HT-29 (cell line): ENCODE measurements at places on chromosomes 2 and 18. TPM values are rescaled to one million over a fixed set of nuclear protein-coding genes. Genes with fewer than 3 reads are reported as not detected.

Gene GULP1
- 7.8 and 9.2 TPM in 2 replicates for total RNA-seq

Gene RAB27B
- 4.9 and 5.4 TPM in 2 replicates for total RNA-seq

Gene RGPD4
- total RNA-seq: not detected in 2 replicates

Gene STARD6
- not detected in 2 replicates for total RNA-seq

Gene DAW1
- not detected in 2 replicates for total RNA-seq

Gene COBLL1
- 11.1 and 12.4 TPM in 2 replicates for total RNA-seq

Gene PRKAG3
- not detected in 2 replicates for total RNA-seq

Gene PPP1R1C
- 0.13 TPM in 1 of 2 replicates, not detected in the other for total RNA-seq

Gene ERMN
- total RNA-seq: not detected in 2 replicates

Gene CYP26B1
- 0.05 and 0.10 TPM in 2 replicates for total RNA-seq

Gene MATN3
- 0.26 and 1.0 TPM in 2 replicates for total RNA-seq

Gene HTRA2
- total RNA-seq: 44.7 and 49.2 TPM in 2 replicates

Gene PARD6G
- total RNA-seq: 0.18 and 0.20 TPM in 2 replicates

Gene BUB1
- total RNA-seq: 36.9 and 37.5 TPM in 2 replicates

Gene CD8B2
- not detected in 2 replicates for total RNA-seq

Gene SLC11A1
- total RNA-seq: 0.33 and 0.86 TPM in 2 replicates

Gene PTMA
- 1,191 and 1,224 TPM in 2 replicates for total RNA-seq

Gene SERPINB12
- total RNA-seq: not detected in 2 replicates

Gene SOCS6
- 18.0 and 21.1 TPM in 2 replicates for total RNA-seq

Gene SLC14A1
- total RNA-seq: 5.9 and 6.2 TPM in 2 replicates

GRCh38 chr2:177474301-177474700, 81.7 kb downstream of the AGPS start:
- DNase-seq: no peak

DNA sequence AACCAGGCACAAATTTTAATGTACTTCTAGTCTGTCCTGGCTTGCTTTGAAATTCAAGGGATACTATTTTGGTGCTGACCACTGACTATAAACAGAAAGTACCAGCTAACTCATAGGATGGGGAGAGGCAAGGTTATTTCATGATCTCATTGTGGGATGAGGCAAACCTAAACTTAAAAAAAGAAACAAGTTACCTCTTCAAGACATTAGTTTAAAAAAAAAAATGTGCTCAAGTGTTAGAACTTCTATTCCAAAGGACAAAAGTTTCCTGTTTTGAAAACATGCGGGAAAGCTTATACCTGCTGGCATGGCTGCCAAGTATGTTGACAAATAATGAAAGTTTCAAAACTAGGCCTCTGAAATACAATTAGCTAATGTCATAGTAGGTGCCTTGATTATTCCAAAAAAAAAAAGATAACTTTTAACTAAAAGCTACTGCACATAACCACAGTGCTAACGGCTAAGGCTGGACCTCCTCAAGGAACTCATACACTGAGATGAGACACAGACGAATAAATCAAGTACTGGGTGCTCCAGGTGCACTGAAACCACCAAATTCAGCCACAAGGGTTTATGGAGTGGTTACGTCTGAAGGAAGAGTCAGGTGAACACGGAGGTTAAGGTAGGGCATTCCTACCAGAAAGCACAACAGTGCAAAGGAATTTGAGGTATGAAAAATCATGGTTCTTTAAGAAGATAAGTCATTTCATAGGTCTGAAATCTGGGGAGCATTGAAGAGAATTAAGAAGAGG, 38.1 kb downstream of the TMEM131 start:
- DNase-seq: no peak

GRCh38 chr2:46351750-46352138, 54.5 kb downstream of the EPAS1 start:
- no peak for DNase-seq

DNA sequence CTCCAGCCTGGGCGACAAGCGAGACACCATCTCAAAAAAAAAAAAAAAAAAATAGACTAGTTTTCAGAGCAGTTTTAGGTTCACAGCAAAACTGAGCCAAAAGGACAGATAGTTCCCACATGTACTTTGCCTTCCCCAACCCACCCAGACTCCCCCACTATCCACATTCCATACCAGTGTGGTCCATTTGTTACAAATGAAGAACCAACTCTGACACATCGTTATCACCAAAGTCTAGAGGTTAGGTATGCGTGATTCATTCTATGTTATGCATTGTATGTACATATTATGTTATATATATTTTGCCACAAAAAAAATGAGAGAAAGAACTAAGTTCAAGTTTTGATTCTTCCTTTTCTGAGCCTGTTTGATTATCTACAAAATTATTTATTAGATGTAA, 3.5 kb downstream of the DUSP11 start:
- no peak for DNase-seq

- no peak for DNase-seq
Observed at GRCh38 chr2:26936855-26937254, 33.6 kb upstream of the MAPRE3 start.

DNA sequence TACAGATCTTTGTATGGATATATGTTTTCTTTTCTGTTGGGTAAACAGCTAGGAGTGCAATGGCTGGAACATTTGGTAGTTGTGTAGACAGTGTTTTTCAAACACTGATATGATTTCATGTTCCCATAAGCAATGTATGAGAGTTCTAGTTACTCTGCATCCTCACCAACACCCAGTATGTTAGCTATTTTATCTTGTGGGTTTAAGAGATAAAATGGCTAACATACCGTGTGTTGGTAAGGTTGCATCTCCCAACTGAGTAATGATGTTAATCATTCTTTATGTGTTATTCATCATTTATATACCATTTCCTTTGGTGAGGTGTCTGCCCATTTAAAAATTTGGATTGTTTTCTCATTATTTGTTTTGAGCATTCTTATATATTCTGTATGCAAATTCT, 65.7 kb downstream of the LYPD6B start:
- no peak for DNase-seq

DNA sequence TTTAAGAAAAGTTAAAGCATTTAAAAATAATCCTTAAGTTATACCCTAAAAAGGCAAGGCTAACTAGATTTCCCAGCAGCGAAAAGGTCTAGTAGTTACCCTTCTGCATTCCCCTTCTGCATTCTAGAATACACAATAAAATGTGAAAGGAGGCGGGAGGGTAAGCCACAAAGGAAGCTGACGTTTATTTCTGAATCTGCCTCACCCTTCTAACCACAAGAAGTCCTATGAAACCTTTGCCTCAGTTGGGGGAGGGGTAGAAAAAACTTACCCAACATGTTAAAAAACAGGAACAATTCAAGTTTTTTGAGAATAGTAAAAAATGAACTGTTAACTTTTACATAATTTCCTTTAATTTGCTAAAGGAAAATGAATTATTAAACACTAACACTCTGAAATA, 11.3 kb downstream of the STK17B start:
- peak; percentile 85 for DNase-seq

DNA sequence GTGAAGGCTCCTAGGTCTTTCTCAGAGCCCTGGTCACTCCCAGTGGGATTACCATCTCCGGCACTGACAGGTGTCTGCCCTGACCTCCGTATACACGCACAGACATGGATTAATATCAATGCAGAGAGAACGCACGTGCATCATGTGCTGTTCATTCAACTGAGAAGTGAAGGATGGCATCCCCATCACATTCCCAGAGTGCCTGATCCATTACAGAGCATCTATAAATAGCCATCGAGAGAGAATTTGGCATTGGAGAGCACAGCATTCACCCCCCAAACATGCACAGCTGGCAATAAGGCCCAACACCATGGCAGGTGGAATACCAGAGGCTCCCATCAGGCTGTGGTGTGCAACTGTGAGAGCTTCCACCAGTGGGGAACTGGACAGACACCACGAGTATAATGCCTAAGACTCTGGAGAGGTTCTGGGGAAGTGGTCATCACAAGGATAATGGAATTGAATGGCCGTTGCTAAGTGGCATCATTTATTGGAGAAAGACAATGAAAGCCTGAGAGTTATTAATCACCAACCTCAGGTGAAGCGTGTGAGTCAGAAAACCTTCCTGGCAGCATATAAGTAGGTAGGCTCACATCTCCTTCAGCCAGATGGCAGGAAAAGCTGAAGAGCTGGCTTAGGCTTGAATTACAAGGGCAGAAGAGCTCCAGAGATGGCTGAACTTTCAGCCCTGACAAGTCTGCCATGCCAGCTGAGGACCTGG, 244.5 kb upstream of the ID2 start:
- DNase-seq: no peak

GRCh38 chr18:44579745-44580144, 100.9 kb upstream of the SETBP1 start:
- no peak for DNase-seq

- DNase-seq: no peak
Observed at GRCh38 chr2:171419333-171419732, 14.5 kb downstream of the METTL8 start.

DNA sequence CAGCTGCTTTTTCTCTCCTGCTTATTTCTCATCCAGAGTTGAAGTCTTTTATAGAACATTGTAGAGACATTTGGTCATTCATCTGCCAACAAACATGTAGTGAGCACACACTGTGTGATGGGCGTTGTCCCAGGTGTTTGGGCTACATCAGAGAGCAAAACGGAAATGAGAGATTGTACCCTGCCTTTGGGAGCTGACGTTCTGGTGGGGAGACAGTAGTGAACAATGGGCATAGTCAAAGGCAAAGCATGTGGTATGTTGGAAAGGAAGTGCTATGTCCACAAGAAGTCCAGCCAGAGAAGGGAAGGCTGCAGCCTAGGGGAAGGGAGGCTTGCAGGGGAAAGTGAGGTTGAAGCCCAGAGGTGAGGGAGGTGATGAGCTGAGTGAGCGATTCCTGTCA, 78.1 kb downstream of the PIEZO2 start:
- DNase-seq: no peak

DNA sequence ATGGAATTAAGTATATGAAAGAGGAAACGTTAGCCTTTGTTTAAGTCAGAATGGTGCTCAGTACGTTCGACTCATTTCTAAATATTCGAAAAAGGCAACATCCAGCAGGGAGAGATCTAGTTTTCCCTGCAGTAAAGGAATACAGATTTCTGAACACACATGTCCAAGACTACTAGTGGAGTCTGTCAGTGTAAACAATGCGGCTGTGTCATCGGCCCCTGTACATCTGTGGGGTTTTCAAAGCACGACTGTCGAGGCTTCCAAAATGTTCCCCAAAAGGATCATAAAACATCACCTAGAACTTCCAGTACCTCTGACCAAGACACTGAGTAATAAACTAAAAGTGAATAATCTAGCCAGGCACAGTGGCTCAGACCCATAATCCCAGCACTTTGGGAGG, 112.8 kb downstream of the ZNF516 start:
- no peak for DNase-seq

DNA sequence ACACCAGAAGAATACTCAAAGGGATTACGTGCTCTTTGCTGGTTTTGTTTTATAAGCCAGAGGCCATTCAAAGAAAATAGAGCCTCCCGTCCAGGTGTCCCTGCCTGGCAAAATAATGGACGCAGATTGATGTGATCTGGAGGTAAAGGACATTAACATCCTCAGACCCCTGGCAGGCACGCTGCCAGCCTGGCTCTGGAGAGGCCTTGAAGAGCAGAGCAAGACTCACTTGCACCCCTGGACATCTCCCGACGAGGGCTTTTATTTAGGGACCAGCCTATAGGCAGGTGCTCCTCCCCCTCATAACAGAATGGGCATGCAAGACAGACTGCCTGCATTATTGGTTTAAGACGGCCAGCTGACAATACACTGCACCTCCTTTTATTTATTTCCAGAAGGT, 291.3 kb downstream of the BCL11A start:
- DNase-seq: no peak

DNA sequence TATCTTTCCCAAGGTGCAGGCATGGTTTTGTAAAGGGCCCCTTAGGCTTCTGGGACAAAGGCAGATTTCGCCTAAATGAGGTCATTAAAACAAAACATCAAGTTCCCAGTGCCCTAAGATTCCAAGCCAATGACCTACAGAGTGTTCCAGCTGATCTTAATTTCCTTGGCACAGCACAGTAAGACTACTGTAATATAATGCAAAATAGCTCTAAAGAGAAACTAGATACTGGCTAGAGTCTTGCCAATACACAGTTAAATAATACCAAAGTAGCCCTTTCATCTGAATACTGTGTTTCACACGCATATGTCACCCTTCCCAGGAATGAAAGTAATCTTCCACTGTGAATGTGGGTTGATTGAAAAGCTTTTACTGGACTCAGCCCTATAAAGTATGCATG, 14.7 kb downstream of the GRB14 start:
- no peak for DNase-seq

DNA sequence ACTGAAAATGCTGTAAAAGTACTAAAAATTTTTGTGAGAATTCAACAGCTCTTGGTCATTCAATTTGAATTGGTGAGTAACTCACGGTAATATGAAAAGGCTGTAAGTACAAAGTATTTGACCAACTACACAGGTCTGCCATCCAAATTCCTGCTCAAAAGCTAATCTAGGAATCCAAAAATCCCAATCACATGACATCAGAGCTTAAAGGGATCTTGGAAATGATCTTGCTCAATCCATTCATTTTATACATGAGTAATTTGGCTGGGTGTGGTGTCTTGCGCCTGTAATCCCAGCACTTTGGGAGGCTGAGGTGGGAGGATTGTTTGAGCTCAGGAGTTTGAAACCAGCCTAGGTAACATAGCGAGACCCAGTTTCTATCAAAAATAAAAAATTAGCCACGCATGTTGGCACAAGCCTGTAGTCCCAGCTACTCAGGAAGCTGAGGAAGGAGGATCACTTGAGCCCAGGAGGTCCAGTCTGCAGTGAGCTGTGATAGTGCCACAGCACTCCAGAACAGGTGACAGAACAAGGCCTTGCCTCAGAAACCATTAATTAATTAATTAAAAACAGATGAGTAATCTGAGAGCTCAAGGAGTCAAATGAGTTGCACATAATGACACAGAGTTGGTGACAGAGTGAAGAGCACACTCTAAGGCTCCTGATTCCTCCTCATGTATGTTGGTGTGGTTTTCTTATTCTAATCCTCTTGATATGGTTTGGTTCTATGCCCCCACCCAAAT, 19.8 kb downstream of the SPIRE1 start:
- no peak for DNase-seq

DNA sequence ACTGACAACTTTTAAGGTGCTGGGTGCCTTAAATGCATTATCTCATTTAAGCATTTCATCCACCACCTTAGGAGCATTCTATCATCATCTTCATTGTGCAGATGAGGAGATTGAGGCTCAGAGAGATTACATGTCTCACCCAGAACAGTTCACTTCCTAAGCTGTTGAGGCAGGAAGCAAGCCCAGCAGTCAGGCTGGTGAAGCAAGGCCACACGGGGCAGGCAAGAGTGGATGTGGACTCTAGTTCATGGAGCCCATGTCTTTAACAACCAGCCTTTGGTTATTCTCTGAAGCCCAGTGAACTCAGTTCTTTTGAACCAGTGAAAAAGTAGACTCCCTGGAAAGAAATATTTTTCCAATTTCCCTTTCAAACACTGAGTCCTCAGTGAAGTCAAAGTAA, 294.8 kb upstream of the MGAT5 start:
- DNase-seq: no peak

DNA sequence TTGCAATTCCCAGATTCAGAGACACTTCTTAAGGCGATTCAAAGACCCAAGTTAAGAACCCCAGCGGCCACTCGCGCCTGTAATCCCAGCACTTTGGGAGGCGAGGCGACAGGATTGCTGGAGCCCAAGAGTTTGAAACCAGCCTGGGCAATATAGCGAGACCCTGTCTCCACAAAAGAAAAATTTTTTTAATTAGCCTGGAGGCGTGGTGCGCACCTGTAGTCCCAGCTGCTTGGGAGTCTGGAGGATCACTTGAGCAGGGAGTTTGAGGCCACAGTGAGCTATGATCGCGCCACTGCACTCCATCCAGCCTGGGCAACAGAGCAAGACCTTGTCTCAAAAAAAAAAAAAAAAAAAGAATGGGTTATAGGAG, 585 bp upstream of the ANAPC1 start:
- no peak for DNase-seq

GRCh38 chr2:177030451-177031105, 182.0 kb upstream of the HNRNPA3 start:
- no peak for DNase-seq
